ENCODE measurements at places on chromosomes 6 and 20.

- DNase-seq = no peak
Measured at GRCh38 chr6:12354499-12354898, 64.3 kb downstream of the EDN1 start.

GRCh38 chr6:82740072-82740471 lies 325.6 kb downstream of the UBE3D start:
- no peak for DNase-seq

GRCh38 chr20:63442100-63442493 lies 30.4 kb downstream of the KCNQ2 start:
- peak; percentile 59 for DNase-seq

GRCh38 chr6:1916334-1917070 lies 306.8 kb downstream of the FOXC1 start:
- no peak for DNase-seq

GRCh38 chr6:158660333-158660754 lies 10.5 kb downstream of the SYTL3 start:
- no peak for DNase-seq

DNA sequence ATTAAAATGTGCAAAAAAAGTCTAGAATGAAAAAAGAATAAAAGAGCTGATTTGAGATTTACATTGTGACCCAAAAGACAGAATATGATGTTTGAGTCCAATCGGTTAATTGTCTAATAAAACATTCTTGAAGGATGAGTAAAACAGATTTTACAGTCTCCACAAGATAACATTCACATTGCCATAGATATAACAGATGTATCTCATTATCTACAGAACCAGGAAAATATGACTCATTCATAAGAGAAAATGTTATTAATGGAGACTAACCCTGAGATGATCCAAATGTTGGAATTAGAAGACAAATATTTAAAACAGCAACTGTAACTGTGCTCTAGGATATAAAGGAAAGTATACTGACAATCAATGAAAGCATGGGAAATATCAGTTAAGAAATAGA lies 141.7 kb downstream of the RFX6 start:
- no peak for DNase-seq

DNA sequence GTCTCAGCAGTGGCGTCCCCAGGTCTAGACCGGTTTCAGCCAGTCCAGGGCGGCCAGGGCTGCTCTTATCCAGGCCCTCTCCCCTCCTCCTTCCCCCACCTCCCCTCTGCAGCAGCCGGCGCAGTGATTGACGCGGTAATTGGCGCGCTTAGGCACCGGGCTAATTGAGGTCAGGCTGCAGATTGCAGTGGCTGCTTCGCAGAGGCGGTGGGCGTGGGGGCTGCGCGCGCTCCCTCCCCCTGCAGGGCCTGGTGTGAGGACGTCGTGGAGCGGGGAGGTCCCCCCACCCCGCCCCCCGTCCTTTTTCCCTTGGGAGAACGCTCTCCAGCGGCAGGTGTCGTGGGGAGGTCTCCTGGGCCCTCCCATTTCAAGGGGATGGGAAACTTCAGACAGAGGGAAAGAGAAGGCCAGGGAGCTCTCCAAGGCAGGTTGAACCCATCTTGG lies 70.4 kb upstream of the BLCAP start:
- DNase-seq = no peak

DNA sequence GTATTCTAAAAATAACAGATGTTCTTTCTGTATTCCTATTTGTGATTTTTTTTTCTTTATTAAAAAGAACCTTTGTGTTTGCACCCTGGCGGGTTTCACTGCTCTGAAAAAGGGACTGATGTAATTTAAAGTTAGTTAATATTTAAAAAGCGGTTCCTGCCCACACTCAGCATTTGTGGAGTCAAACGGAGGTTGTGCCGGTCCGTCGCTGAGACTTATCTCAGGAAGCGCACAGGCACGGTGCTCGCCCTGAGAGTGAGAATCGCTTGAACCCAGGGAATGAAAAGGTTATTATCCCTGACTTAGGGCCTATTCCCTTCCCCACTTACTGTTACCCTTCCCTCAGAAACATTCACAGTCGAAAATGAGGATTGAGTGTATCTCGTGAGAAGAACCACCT lies 366.7 kb downstream of the THBS2 start:
- DNase-seq = no peak

DNA sequence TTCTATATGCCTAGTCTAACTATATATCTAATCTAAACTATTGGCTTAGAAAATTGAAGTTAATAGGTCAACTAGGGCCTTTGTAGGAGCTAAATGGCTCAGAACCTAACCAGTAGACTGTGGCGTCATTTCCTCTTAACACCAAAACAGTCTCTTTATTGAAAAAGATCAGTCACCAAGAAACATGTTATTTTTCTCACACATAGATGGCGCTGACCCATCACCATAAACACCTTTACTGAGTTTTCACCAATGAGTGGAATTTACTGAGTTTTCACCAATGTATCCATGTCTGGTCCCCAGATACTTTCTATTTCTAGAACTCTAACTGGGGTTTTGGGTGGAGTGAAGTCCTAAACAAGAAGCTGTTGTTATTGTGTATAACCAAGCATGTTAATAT lies 636.0 kb downstream of the BCKDHB start:
- no peak for DNase-seq

DNA sequence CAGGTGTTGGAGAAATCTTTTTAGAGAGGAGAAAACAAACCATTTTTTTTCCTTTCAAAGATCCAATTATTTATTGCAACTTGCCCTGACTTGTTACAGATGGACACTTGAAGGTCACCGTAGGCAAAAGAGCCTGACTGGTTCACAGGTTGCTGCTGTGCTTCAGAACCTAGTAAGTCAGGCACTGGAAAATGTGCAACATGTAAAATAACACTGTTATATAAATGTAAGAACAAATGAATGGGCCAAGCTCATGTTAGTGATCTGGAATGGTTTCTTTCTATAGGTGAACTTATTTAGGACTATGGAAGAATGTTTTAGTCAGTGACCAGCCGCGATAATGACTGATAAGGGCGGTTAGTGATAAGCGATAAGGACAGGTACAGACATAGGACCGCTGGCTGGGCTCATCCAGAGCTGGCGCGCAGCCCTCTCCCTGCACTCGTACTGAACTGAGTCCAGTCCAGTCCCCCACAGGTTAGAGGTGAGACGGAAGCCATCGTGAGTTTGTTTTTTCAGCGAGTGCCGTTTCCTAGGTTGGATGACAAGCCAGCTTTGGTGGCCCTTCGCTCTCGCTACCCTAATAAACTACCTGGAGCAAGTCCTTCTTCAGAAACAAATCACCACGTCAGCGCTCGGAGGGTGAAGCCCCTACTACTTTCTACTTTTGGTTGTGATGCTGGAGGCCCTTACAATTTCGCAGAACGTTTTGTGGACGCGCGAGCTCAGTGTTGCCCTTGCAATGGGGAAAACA lies 94.4 kb upstream of the PRDM1 start:
- peak; percentile 25 for DNase-seq

- DNase-seq = no peak
Measured at GRCh38 chr6:139037490-139037889, 8.9 kb downstream of the ABRACL start.

- DNase-seq = no peak
Measured at GRCh38 chr6:12602951-12603672, 113.5 kb upstream of the PHACTR1 start.

- no peak for DNase-seq
Measured at GRCh38 chr20:59160389-59161115, 3.1 kb upstream of the ZNF831 start.

- DNase-seq = no peak
Measured at GRCh38 chr20:63126876-63127699, 88.8 kb downstream of the YTHDF1 start.

DNA sequence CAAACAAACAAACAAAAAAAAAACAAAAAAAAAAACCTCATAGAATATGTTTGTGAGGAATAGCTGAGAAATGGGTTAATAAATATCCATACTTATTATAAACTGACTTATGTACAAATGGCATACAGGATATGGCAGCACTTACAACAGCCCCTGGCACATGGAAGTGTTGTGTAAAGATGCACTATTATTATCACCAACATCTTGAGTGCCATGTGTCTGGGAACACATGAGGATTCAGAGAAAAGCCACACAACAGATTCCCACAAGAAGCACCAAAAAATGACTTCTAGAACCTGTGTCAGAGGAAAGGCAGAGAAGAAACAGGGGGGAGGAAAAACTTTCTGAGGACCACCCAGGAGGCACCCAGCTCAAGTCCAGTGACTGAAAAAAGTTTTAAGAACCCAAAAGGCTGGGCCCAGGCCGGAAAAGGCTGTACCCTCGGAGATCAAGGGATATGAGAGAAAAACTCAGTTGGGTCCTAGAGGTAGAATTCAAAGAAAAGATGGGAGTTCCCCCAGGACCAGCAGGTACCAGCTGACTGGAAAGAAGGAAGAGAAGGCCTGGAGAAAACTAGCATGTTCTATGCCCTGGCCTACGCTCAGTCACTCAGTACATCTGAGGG lies 9.4 kb upstream of the TAF8 start:
- no peak for DNase-seq

GRCh38 chr6:71496018-71496721 lies 207.6 kb downstream of the OGFRL1 start:
- DNase-seq = no peak

- no peak for DNase-seq
Measured at GRCh38 chr20:1429143-1429728, 36.4 kb upstream of the FKBP1A start.

DNA sequence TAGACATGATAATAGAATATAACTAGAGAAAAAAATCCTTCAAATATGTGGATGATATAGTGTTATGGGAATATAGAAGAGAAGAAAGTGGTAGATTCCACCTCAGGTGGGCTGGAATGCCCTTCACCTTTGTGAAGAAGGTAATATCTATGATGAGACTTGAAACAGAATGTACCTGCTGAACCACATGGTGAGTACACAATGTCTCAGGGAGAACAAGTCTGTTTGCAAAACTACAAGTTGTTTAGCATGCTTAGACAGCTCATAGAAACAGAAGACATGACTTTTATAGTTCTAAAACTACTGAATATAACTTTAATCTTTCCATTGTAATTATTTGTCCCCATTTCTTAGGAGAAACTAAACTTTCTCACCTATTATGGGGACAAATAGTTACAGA lies 12.2 kb downstream of the C6orf58 start:
- DNase-seq = no peak

- no peak for DNase-seq
Measured at GRCh38 chr20:39278230-39278788, 316.2 kb downstream of the DHX35 start.

DNA sequence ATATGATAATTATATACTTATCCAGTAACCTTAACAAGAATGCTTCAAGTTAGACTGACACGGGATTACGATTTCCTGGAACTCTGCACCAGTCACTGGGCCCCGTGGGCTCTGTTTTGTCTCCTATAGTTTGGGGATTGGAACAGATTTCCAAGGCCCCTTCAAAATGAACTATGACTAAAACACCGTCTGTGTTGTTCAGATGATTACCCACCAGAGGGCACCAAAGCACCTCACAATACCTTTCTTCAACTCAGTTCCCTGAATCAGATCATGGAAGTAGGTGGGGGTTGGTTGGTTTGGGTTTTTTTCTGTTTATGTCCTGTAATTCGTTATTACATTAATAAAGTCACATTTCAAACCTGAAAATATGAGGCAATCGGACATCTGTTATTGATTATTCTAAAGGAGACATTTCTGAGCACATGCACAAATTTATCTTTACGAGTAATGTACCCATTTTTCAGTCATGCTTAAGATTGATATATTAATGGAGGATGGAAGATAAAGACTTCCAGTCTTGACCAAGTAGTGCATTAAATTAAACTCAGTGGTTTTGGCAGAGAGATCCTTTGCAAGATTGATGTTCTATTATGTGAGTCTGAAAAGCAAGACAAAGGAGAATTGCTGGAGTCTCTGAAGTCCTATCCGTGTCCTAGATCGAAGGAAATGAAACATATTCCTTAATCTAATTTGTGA lies 112.0 kb upstream of the COL21A1 start:
- DNase-seq = peak; percentile 28

DNA sequence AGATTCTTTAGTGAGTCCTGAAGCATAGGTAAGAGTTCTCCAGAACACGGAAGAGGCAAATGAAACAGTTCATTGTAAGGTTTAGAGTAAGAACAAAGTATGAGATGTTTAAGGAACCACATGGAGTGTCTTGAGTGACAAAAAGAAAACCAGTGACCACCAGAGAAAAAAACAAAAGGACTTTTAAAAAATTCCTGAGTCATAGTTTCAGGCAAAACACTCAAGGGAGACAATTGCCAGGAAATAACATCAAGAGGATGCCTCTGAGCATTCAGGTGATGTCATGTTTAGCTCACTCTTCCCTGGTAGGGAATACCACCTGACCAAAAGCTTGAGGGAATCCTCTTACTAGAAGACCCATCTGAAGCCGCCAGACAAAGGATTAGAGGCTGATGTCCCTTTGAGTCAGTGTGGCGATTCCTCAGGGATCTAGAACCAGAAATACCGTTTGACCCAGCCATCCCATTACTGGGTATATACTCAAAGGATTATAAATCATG lies 110.3 kb downstream of the COL19A1 start:
- DNase-seq = no peak

- DNase-seq = no peak
Measured at GRCh38 chr6:138757136-138757535, 16.4 kb upstream of the CCDC28A start.

- no peak for DNase-seq
Measured at GRCh38 chr6:109687271-109687761, 3.7 kb downstream of the AK9 start.

DNA sequence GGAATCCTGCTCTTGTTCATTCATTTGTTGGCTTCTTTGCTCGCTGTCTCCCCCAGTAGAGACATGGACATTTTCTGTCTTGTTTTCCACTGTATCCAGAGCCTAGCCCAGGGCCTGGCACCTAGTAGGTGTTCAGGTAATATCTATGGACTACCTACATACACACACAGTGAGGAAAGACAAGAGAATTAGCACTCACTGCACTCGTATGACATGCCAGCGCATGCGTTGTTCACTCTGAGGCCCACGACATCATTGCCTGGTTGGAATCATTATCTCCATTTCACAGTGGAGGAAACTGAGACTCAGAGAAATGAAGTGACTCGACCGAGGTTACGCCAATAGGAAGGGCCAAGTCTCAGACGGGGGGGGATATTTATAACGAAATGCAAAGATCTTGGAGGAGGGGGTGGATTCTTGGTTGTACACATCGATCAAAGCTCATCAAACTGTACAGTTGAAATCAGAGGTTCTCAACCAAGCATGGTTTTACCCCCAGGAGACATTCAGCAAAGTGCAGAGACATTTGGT lies 140.1 kb upstream of the PTPN1 start:
- DNase-seq = no peak
